ENCODE measurements at places on chromosomes 2 and 18. TPM values are rescaled to one million over a fixed set of nuclear protein-coding genes. Genes with fewer than 3 reads are reported as not detected.

The SP9 gene
- not detected for total RNA-seq

The ANKRD30B gene
- total RNA-seq: not detected

The TMEM169 gene
- 0.48 TPM for total RNA-seq

The SCN2A gene
- not detected for total RNA-seq

The IGFBP2 gene
- total RNA-seq: 5.8 TPM

Data from activated CD8-positive, alpha-beta memory T cell treated with anti-CD3 and anti-CD28 coated beads for 36 hours (primary cell).